ENCODE measurements at places on chromosomes 13 and 19.

- DNase-seq: peak; percentile 69
These were observed 1.2 kb downstream of the AKT1S1 start for GRCh38 chr19:49875857-49876421.

- DNase-seq: peak; percentile 59
These were observed 178.3 kb upstream of the RFC3 start for GRCh38 chr13:33639626-33640080.

GRCh38 chr13:102310691-102311418 is 91.0 kb downstream of the FGF14 start:
- DNase-seq: no peak

- no peak for DNase-seq
These were observed 451.8 kb downstream of the SUCLA2 start for GRCh38 chr13:47549219-47549752.

DNA sequence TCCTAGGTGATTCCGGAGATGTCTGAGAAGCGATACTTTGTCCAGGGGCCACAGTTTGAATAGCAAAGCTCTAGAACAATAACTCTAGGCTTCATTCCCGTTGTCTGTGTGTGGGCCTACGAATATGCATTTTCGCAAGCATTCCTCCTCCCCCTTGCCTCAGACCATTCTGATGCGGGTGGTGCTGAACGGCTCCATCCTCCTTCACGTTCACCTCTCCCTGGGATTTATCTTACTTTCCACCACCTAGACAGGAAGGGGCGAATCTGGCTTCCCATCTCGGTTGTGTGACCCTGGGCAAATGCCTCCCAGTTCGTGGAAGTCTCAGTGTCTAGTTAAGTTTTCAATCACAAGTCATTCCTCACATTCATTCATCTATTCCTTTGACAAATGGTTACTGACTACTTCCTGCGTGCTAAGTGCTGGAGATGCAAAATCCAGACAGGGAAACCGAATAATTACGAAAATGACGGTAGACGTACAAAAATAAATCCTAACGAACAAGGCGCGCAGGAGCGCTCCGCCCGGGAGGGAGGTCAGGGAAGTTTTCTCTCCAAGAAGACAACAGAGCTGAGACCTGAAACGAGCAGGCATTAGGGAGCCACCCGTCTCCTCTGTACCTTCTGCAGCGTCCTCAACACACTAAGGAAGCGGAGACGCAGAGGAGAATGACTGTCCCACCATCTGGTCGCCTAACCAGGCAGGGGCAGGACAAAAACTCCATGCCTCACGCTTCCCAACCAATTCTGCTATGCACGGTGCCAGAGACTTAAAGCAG is 1.3 kb upstream of the CNOT3 start:
- DNase-seq: no peak

DNA sequence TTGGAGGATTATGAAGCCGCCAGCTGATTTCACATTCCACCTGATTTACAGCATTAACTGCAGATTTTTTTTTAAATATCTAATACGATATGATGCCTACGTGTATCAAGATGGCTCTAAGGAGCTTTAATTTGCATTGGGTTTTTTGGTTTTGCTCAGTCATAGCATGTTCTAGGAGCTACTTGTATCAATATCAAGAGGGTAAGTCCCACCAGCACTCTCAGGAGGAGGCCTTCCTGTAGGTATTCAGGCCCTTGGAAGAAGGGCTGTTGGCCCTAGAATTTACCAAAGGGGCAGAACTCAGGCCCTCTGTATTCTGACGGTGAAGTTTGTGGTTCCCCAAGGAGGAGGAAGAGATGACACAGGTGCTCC is 97.2 kb upstream of the IPO5 start:
- no peak for DNase-seq

- DNase-seq: peak; percentile 67
These were observed 122.9 kb downstream of the OLFM4 start for GRCh38 chr13:53151336-53152056.

GRCh38 chr19:58000677-58001076 is 1.9 kb downstream of the ZNF606 start:
- no peak for DNase-seq

DNA sequence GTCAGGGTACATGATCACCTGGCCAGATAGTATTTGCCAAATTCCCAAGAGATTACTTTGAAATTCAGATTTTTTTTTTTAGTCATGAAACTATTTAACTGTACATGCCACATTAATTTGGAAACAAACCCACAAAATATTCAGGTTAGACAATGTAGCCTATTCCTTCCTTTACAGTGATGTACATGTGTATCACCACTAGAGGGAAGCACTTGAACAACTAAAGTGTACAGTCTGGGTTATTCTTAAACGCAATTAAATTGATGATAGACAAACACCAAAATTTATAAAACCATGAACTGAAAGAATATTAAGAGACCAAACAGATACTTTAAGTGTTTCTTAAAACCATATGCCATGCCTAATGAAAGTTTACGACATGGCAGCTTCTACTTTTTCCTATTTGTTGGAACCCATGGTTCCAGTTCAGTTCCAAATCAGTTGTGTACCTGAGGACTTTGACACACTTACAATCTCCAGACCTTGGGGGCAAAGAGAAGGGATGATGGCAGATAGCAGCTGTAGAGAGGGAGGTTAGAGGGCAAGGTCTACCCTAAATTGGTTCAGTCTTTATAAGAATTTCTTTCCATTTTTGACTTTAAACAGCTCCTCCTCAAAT is 52.8 kb downstream of the TNFSF13B start:
- peak; percentile 56 for DNase-seq

GRCh38 chr19:35328851-35329285 is at the start of gene CD22:
Gene CD22 (plus strand): TSS chr19:35329187. CDS start chr19:35332041, 2,854 bp downstream.
- DNase-seq: no peak

DNA sequence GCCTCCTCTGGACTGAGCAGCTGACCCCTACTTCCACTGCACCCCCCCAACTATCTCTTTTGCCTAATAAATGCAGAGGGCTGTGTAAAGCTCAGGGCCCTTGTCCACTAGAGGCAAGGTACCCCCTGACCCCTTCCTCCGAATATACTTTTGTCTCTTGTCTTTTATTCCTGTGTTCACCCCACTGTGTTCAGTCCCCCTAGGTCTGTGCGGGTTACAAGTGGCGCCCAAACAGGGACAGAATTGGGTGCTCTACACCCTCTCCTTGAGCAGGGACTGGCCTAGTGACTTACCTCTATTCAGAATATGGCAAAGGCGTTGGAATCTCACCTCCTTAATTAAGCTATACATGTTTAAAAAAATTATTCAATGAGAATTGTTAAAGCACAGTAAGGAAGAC is 15.0 kb downstream of the ZNF350 start:
- no peak for DNase-seq
